Lung (tissue), 17 donors: ENCODE measurements at places on chromosomes 1 and 21. TPM values are rescaled to one million over a fixed set of nuclear protein-coding genes. Genes with fewer than 3 reads are reported as not detected.

The MXRA8 gene
- total RNA-seq, result 68.9 TPM

The SRSF11 gene
- total RNA-seq, result 96.4 TPM

The GUCA2A gene
- total RNA-seq, result not detected

The EFNA4 gene
- 8.3 TPM for total RNA-seq

The KCNK2 gene
- 0.28 TPM for total RNA-seq

The CELA2A gene
- 1.5 TPM for total RNA-seq

The FCRL4 gene
- total RNA-seq, result not detected

The SNX7 gene
- total RNA-seq, result 24.8 TPM

The OR2L13 gene
- total RNA-seq, result not detected

The BCAN gene
- 0.18 TPM for total RNA-seq

The PRRX1 gene
- 13.8 TPM for total RNA-seq

The AADACL4 gene
- not detected for total RNA-seq

The LRRC53 gene
- total RNA-seq, result not detected

The FNDC10 gene
- 0.40 TPM for total RNA-seq

The SMIM11 gene
- total RNA-seq, result 8.0 TPM

The SLC25A34 gene
- total RNA-seq, result 1.6 TPM

The ANXA9 gene
- total RNA-seq, result 1.0 TPM

The VWA5B1 gene
- total RNA-seq, result 0.31 TPM

The OR2AK2 gene
- total RNA-seq, result not detected

The SPRR1B gene
- total RNA-seq, result not detected

The RGS13 gene
- total RNA-seq, result 0.48 TPM

The ODF2L gene
- 127 TPM for total RNA-seq

The ZNF695 gene
- 1.4 TPM for total RNA-seq

The KRTAP10-10 gene
- total RNA-seq, result not detected

The TMEM201 gene
- total RNA-seq, result 10.8 TPM

The OVAAL gene
- 0.17 TPM for total RNA-seq

The NFASC gene
- total RNA-seq, result 11.2 TPM

The PGLYRP4 gene
- 3.1 TPM for total RNA-seq

The EVA1C gene
- total RNA-seq, result 59.0 TPM

The SYT6 gene
- not detected for total RNA-seq

The NPPB gene
- 3.6 TPM for total RNA-seq

The CACNA1S gene
- total RNA-seq, result not detected

The CD1B gene
- total RNA-seq, result not detected

The ECE1 gene
- 105 TPM for total RNA-seq

The DTL gene
- 5.1 TPM for total RNA-seq

The PPIAL4G gene
- total RNA-seq, result 0.20 TPM

The OR2W3 gene
- 1.1 TPM for total RNA-seq

The TRAF5 gene
- total RNA-seq, result 8.6 TPM

The TFAP2E gene
- total RNA-seq, result 1.8 TPM

The ENAH gene
- total RNA-seq, result 75.4 TPM

The USH2A gene
- not detected for total RNA-seq

The TMEM269 gene
- 0.09 TPM for total RNA-seq

The CYP4A11 gene
- not detected for total RNA-seq

The LCE6A gene
- total RNA-seq, result not detected

The HSD3B2 gene
- 1.6 TPM for total RNA-seq

The PGLYRP3 gene
- total RNA-seq, result not detected

The ARHGEF16 gene
- 6.5 TPM for total RNA-seq

The ZNF648 gene
- 0.20 TPM for total RNA-seq

The PRAMEF10 gene
- total RNA-seq, result not detected

The PLEKHN1 gene
- 2.0 TPM for total RNA-seq

The GBP7 gene
- total RNA-seq, result 0.09 TPM
